NB4 (cell line): ENCODE measurements at places on chromosomes 1 and 21.

GRCh38 chr1:14320518-14320917 lies 278.0 kb upstream of the KAZN start:
- DNase-seq, result no peak

DNA sequence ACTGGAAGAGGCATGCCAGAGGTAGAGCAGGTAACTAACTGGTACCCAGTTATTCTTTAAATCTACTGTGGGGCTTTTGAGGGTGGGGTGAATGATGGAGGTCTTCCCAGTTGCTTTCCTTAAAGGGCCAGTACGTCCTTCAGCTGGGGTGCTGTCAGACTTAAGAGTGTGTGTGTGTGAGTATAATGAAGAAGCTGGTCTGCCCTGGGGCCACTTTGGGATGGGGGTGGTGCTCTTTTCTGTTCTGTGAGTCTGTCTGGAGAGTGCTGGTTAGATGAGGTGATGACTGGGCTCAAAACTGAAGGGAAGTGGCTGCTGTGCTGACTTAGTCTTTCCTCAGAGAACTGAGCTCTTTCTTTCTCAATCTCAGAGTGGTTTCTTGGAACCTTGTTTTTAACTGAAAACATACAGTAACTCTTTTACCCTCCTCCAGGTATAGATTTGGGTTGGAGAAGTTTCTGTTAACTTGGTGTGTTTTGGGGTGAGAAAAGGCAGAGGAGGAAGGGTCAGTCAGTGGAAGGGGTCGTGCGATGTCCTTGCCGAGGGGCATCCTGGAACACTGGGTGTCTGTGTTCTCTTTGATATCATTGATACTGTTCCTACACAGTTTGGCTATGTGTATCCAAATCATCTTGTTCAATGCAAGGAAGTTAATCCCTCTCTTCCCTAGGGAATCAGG lies 746 bp downstream of the MACF1 start:
- DNase-seq, result peak; percentile 81

- DNase-seq, result no peak
These were observed 330.0 kb downstream of the PTPRC start for GRCh38 chr1:198968866-198969265.

DNA sequence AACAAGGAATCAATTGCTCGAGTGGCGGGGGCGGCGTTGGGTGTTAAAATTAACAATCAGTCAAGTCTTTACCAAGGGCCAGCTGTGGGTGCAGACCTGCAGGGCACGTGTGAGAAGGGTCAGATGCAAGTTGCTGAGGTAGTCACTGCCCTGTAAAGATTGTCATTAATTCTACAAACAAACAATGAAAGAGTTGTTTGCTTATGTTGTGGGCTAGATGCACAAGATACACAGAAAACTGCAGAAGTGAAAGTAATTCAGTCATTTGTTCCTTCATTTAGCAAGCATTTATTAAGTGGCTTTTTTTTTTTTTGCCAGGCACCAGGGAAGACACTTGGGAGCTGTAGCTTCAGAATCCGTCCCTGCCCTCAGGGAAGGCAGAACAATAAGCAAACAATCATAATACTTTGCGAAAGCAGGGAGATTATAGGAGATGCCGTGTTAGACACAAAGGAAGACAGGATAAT lies 79.5 kb downstream of the NR5A2 start:
- no peak for DNase-seq

GRCh38 chr1:44832056-44832705 lies 10.9 kb downstream of the PTCH2 start:
- DNase-seq, result no peak

DNA sequence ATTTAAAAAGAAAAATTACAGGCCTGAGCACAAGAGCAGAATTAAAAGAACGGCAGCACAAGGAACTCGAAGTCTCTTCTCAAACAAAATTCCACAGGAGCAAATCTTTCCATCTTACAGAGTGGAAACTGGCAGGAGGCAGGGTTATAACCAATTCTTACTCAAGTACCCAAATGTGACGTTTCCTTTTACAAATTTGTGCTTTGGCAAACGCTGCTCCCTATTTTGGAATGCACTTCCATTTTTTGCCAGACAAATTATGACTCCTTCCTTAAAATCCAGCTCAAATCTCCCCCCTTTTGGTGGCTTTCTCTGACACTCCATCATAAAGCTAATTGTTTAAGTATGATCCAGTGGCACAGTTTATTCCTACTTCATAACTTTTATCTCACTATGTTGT lies 7.8 kb downstream of the ERI3 start:
- DNase-seq, result no peak

DNA sequence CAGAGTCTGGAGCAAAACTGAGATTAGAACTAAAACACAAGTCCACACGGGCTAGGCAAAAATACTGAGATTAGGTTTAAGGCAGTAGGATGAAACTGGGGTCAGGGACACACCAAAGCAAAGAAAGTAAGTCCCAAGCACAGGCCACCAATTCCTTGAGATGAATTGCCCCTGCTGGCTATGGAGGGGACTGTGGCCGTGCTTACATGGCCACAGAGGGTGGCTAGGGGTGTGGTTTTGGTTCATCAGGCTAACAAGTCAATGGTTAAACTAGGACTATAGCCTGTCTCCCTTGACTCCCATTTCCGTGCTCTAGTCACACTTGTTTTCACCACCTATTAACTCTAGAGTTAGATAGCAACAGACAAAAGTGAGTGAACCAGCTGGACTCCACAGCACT lies 394.8 kb downstream of the PBX1 start:
- no peak for DNase-seq

- no peak for DNase-seq
These were observed 553.2 kb downstream of the KIF26B start for GRCh38 chr1:245707941-245708340.

GRCh38 chr21:41018431-41018830 lies 149.5 kb upstream of the BACE2 start:
- no peak for DNase-seq

GRCh38 chr1:238153939-238154338 lies 263.2 kb upstream of the ZP4 start:
- DNase-seq, result no peak

- DNase-seq, result no peak
These were observed 29.4 kb downstream of the DYRK1A start for GRCh38 chr21:37395961-37396360.

DNA sequence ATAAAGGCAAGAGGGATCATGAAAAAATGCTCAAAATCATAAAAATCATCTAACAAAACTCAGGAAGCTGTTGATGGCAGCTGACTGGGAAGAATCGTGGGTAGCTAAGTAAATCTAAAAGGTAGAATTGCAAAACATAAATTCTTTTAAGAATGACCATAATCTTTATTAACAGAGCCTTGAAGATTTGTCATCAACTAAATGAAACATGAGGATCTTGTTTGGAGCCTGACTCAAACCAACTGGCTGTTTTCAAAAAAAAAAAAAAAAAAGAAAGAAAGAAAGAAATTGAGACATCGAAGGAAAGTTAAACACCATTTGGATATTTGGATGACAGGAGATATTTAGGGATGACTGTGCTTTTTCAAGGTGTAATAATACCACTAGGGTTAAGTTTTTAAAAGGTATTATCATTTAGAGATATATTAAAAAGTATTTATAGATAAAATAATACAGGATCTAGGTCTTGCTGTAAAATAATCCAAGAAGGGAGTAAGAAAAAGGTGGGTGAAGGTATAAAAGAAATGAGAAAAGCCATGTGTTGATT lies 48.6 kb downstream of the CD34 start:
- DNase-seq, result no peak

- DNase-seq, result no peak
These were observed 74.3 kb upstream of the FAM3B start for GRCh38 chr21:41242238-41242829.

GRCh38 chr1:240169188-240169587 lies 77.5 kb downstream of the FMN2 start:
- DNase-seq, result peak; percentile 18

- DNase-seq, result no peak
These were observed 6.0 kb upstream of the TFF3 start for GRCh38 chr21:42321231-42321630.

- DNase-seq, result no peak
These were observed 84.8 kb downstream of the NEK7 start for GRCh38 chr1:198241553-198241952.

GRCh38 chr1:226778657-226779058 lies 39.6 kb upstream of the ITPKB start:
- DNase-seq, result no peak

DNA sequence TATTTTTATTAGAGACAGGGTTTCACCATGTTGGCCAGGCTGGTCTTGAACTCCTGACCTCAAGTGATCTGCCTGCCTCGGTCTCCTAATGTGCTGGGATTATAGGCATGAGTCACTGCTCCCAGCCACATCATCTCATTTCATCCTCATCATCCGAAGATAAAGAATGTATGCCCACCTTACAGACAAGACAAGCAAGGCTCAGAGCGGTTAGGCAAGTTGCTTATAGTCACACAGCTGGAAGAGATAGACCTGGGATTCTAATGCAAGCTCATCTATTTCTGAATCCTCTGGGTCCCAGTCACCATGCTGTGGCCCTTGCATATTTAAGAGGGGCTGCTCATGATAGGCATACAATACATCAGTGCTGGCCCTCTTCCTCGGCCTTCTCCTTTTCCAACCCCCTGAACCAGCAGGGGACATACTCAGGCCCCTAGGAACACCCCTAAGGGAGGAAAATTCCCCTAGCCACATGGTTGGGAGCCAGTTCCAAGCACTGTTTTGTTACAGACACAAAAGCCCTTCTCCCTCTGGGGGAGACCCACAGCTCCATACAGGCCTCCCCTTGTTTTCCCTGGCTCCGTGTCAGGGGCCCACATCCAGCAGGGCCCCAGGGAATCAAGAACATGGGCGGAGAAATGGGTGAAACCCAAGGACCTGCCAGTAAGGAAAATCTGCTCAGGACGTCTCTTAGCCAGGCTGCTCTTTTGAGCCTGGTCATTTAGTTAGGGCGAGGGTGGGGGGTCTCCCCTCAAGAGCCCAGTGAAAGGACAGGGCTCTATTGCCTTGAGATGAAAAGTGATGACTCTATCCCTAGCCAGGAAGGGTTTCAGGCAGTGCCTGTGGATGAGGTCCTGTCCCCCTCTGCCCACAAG lies 6.9 kb downstream of the CSRP1 start:
- no peak for DNase-seq

- DNase-seq, result no peak
These were observed 19.3 kb upstream of the POGK start for GRCh38 chr1:166819974-166820373.

- peak; percentile 26 for DNase-seq
These were observed 13.2 kb downstream of the QSOX1 start for GRCh38 chr1:180167721-180168467.

DNA sequence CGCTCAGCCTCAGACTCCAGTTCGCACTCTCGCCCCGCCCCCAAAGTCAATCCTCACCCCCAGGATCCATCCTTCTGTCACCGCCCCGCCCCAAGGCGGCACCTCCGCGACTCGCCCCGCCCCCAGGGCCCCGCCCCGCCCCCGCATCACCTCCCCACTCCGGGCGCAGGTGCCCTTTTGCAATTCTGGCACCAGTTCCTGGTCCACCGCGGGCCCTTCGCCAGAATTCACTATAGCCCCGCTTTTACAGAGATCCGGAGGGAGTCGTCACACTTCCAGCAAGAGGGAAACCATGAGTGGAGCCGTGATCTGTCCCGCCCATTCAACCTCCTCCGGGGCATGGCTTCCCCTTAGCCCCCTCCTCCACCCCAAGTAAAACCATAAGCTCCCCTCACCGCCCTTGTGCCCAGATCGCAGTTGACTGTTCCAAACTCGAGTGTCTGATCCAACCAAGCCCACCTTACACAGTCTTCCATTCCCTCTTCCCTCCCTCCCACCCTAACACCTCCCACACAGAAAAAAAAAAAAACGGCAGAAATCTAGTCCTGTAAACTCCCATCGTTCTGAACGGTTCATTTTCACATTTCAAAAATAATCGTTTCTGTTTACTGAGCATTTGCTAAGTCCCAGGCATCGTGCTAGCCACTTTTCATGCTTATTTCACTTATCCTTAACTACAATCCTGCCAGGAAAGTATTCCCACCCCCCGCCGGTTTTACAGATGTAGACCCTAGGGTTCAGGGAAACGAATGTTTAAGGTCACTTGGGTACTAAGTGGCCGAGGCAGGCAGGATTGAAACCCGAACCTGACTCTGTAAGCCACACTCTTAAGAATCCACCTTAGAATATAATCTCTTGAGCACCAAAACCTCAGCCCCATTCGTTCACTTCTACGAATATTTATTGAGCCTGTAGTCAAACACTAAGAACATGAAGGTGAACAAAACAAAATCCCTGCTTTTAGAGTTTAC lies 1.3 kb upstream of the DNAJC16 start:
- peak; percentile 96 for DNase-seq

DNA sequence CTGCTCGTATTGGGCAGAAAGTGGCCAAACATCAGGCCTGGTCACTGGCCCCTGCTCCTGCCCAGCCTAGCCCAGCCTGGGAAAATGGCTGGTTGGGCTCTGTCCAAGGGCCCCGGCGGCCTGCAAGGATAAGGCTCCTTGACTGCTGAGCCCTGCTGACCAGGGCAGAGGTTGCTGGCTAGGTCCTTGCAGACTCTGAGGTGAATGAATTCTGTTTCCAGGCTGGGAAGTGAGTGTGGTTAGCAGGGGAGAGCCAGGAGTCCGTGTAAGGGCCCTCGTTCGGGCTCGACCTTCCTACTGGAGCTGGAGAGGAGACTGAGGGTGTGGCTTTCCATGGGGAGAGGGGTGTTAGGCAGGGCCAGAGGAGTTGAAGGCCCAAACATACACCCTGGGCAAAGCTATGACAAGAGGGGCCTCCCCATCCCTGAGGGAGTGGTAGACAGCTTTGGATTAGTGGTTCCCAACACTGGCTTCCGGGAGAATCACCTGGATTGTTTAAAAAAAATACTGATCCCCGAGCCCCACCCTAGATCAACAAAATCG lies 20.6 kb downstream of the CSF1 start:
- DNase-seq, result peak; percentile 31

DNA sequence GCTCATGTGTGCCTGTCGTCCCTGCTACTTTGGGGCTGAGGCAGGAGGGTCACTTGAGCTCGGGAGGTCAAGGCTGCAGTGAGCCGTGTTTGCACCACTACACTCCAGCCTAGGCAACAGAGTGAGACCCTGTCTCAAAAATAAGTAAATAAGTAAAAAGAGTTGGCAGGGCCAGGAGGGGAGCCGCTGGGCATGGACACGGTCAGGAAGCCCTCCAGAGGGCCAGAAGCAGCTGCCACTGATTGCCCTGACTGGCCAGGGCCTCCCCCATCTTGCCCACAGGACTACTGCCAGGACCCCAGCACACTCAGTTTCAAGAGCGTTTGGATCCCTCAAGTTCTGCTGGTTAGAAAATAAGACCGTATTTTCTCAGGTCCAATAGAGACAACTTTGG lies 112.2 kb upstream of the IPO9 start:
- no peak for DNase-seq

DNA sequence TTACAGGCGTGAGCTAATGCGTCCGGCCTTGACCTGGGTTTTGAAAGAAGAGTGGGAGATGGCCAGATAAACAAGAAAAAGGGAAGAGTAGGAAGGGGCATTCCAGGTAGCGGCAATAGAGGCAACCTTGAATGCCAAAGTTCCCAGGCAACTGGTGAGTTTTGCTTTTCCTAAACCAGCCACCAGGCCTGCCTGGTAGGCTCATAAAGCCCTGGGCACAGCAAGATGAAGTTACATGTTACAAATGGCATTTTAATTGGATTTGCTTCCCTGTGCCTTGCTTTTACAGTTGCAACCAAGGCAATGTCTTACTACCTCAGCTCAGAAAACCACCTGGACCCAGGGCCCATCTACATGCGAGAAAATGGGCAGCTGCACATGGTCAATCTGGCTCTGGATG lies 5.5 kb downstream of the LRRC42 start:
- no peak for DNase-seq
